NCI-H2081 treated with DMSO at 0.1 percent for 48 hours (cell line): ENCODE measurements at places on chromosomes 1 and 21.

DNA sequence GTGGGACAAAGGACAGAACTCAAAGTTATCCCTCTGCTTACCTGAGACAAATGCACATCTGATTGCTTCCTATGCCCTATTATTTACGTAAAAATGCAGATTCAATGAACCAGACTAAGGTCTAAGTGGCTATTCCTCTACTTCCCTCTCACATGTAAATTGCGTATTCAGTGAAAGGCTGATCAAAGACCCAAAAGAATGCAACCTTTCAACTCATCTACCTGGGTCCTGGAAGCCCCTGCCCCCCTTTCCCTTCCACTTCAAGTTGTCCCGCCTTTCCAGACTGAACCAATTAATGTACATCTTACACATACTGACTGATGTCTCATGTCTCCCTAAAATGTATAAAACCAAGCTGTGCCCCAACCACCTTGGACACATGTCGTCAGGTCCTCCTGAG lies 14.6 kb downstream of the SSX2IP start:
- DNase-seq: no peak

DNA sequence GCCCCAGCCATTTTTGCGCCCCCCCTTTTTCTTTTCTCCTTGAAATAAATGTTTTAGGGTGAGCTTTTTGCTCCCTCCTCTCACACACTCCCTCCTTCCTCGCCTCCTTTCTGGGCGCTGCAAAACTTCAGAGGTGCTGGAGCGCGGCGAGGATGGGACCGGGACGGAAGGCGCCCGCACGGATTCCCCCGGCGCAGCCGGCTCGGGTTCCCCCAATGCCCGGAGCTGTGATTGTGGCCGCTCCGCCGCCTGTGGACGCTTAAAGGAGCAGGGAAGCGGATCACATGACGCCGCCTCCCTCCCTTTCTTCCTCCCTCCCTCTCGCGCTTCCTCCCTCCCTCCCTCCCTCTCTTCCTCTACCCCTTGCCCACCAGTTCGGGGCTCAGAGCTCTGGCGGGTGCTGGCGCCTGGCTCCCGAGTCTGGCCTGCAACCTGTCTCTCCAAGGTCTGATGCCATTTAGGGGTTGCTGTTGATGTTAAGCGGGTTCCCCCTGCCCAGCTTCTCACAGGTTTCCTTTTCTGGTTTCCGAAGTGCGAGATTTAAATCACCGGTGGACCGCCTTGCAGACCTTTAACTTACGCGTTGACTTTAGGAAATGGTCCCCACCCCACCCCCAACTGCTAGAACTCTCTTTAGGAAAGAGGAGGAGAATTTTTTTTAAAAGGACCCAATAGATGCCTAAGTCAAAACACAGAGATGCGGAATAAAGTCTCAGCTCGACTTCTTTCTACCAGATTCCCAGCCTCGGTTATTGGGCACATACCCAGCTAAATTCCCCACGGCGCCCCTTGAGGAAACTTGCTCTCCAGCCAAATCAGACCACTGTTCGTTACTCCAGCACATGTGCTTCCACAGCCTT lies at the start of gene WLS:
Gene WLS, minus strand, starts transcription at position 235 of the 860 bp plus-strand sequence. Its CDS starts 224 bp downstream, at position 11.
- peak; percentile 42 for DNase-seq

DNA sequence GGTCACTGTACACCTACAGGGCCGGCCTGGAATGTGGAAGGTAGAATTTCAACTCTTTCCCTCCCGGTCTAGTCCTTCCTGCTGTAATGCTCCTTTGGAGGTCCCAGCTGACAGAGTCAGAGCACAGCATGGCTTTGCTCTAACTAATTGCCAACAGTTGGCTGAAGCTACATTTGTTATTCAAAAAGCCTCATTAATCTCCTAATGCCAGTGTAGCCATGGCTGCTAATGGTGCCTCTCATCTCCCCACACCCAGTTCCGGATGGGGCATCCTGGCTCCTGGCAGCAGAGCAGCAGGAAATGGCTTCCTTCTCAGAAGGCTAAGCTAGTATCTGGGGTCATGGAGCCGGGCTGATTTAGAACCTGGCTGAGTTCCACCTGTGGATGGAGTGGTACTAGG lies 18.7 kb upstream of the CAMK1G start:
- DNase-seq: no peak

GRCh38 chr21:28884481-28884880 lies 108.2 kb downstream of the LTN1 start:
- DNase-seq: no peak

GRCh38 chr1:66852870-66853269 lies 51.8 kb upstream of the INSL5 start:
- no peak for DNase-seq

DNA sequence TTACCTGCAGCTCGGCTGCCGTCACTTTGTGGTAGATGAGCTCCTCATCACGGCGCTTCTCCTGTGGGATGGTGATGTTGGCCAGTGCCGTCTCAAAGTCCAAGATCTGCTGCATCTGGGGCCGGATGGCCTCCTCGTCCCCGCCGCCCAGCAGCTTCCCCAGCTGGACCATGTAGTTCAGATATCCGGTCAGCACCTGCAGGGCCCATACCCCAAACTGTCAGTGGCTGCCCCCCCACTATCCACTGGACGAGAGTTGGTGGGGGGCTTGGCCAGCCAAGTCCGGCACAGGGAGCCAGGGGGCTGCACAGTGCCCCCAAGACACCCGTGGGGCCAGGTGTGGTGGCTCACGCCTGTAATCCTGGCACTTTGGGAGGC lies 34.3 kb downstream of the ECE1 start:
- DNase-seq: no peak

GRCh38 chr1:86714561-86715244 lies 10.3 kb downstream of the SH3GLB1 start:
- no peak for DNase-seq
